ENCODE measurements at places on chromosomes 4 and X.

GRCh38 chr4:8729408-8730149, 137.0 kb downstream of the CPZ start:
- DNase-seq: no peak

DNA sequence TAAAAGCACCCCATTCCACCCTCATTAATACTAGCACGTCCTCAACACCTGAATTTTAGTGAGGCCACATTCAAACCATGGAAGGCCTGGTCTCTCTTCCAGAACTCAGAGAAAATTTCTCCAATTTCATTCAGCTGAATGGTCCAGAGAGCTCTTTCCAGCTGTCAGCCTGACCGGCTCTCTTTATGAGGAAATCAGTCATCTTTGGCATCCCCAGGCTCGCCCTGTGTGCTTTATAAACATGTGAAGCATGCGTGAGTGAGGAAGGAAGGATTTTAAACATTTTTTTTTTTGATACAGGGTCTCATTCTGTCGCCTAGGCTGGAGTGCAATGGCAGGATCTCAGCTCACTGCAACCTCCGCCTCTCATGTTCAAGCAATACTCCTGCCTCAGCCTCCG, 1812.9 kb upstream of the TENM3 start:
- no peak for DNase-seq

DNA sequence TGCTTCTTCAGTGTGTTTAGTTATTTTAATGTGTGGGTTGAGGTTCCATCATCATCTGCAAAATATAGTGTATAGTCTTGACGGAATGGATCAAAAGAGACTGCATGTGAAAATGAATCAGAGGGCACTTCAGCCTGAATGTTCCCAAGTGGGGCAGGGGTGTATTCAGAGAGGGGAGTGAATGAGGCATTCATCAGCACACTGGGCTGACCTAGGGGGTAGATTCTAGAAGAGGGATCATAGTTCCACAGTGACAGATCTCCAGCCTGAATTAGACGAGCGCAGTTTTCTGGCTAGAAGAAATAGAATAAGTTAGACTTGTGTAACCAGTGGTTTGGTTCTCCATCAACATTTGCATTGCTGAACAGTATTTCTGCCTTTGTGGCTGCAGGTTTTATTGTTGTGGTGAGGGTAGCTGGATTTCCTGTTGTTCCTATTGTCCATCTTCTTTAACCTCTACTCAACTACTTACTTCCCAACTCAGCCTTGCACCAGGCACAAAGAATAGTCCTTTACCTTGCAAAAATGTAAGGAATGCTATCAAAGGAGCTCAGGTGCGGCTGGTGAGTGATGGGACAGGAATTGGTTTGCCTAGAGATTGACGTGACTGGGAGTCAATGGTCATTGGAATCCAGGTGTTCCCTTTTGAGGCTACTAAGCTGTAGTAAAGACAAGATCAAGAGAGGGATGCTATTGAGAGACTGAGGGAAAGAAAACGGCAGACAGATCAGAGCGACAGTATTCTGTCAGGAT, 50.9 kb downstream of the NAP1L5 start:
- DNase-seq: no peak

- DNase-seq: no peak
Observed at GRCh38 chr4:59565836-59566235, 1634.3 kb upstream of the ADGRL3 start.

DNA sequence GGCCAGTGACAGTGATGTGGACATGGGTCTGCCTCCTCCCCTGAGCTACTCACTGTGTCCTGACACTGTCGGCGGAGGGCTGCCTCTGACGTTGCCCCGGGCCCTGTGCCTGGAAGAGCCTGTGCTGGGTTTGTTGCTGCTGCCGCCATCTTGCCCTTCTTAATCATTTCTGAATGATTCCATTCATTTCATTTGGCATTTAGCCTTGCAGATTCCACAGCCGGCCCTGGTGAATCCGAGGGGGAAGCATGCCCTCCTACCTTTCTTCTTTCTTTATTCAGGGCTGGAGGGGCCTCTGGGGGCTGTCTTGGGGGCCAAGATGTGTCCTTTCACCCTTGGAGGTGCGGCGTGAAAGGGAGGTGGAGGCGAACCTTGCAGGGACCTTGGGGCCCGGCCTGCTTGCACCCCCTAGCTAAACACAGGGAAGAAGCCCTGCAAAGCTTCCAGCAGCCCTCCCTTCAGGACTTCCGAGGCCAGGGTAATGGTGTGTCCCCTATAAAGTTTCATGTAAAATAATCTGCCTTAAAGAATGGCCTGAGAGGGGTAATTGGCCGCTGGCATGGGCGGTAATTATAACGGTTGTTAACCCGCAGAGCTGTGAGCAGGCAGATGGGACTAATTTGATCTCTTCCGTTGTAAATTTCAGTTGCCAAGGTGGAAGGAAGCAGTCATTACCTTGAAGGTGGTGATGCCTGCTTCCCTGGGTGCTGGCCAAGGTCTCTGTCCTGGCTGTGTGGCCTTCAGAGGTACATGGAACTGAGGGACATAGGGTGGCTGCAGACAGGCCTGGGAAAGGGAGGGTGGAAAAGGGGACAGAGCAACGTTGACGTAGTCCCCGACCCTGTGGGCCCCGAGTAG, 92.3 kb downstream of the PSAPL1 start:
- DNase-seq: no peak

GRCh38 chr4:152684007-152684406, 4.2 kb upstream of the TMEM154 start:
- no peak for DNase-seq

DNA sequence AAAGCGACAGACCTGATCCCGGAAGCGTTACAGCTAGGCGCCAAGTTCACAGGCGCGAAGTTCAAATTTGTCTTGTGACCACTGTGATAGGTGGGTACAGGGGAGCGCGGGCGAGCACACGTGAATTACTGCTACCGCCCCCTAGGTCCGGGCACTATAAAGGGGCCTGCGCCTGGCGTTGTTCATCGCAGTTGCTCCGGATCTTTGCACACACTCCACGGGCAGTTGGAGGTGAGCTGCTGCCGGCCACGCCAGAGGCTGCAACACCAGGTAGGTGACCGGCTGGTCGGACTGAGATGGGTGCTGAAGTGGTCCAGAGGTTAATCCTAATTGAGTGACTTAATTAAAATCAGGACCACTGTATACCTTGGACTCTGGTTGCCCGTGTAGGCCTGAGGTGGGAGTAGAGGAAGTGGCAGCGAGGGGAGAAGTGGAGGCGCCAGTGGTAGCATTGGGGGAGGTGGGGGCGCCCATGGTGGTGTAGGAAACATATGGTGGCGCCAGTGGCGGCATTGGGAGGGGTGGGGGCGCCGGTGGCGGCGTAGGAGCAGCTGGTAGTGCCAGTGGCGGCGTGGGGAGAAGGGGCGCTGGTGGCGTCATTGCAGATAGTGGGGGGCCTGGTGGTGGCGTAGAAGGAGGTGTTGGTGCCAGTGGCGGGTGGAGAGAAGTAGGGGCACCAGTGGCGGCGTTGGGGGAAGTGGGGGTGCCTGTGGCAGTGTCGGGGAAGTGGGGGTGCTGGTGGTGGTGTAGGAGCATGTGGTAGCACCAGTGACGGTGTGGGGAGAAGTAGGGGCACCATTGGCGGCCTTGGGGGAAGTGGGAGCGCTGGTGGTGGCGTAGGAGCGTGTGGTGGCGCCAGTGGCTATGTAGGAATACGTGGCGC, at the start of gene GCNA:
Gene GCNA (plus strand): TSS at position 185 of the 883 bp plus-strand sequence. CDS start 2,385 bp downstream, outside the sequence.
- DNase-seq: no peak
